ENCODE measurements at places on chromosomes 6 and 20.

DNA sequence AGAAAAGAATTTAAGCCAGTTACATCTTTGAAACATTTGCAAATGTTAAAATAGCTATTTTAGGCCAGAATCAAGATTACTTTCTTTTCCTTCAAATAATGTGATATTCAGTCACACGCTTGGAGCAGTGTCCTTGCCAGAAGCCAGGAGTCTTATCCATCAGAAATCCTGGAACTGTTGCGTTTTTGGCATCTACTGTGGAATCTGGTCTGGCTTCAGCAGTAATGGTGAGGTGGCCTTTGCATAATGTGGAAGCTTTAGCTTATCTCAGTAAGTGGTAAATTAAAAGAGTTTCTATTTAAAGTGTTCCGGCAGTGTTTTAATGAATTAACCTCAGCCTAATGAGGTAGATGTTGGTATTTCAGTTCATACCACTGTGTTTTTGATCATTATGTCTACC, 97.6 kb downstream of the FIG4 start:
- DNase-seq, result no peak

DNA sequence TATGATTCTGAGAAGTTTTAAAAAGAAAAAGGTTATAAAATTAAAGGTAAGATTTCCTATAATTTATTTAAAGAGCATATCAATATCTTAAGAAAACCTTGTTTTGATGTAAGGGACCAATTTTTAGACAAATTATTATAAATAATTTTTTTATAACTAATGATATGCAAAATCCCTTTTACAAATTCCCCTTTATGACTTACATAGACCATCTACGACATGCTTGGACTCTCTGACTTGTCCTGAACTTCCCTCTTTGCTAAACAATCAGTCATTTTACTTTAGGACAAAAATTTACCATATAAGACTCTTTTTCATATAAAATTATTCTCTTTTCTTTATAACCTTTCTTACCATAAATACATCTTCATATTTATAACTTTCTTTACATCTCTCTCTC, 15.3 kb upstream of the ANGPT4 start:
- no peak for DNase-seq

DNA sequence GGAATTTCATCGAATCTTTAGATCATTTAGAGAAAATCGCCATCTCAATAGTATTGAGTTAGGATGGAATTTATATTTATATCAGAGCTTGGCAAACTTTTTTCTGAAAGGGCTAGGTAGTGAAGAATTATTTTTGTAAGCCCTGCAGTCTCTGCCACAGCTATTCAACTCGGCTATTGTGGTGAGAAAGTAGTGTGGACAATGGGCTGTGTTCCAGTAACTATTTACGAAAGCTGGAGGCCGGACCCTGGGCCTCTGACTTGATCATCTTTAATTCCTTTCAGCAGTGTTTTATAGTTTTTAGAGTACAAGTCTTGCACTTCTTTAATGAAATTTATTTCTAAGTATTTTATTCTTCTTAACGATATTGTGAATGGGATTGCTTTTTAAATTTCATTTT, 201.5 kb downstream of the FARS2 start:
- no peak for DNase-seq

DNA sequence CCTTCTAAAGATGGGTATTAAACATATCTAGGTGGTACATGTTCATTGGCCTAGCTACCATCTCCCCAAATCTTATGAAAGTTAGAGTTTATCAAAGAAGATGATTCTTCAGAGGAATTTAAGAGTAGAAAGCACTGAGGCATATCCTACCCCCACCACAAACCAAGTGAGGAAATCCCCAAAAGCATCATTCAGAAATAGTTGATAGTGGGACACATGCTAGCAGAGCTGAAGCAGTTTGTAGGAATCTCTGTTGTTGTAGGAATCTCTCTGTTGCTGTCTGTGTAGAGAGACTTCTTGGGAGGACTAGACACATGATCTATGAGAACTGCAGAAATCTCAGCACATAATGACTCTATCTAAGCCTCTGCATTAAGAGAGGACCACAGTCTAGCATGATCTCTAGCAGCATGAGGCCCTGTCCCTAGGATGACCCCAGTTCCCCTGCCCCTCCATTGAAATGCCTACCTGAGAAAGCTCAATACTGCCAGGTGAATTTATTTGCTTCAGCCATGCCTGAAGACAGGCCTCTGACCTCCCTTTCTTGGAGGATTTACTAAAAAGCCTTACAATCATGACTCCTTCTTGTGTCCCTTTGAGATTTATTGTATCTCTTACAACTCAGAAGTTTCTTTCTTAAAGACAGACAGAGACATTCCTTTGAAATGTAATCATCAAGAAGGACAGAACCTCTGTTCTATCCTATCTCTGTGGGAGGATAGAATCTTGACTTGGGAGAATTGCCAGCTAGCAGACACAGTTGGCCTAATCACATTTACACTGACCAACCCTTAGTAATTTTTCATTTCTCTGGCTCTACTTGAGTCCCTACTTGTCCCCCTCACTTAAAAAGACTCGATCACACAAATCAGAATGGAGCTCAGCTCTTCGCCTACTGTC, 582.4 kb downstream of the PHF3 start:
- no peak for DNase-seq

GRCh38 chr20:11905460-11906179, 12.1 kb upstream of the BTBD3 start:
- DNase-seq, result no peak

DNA sequence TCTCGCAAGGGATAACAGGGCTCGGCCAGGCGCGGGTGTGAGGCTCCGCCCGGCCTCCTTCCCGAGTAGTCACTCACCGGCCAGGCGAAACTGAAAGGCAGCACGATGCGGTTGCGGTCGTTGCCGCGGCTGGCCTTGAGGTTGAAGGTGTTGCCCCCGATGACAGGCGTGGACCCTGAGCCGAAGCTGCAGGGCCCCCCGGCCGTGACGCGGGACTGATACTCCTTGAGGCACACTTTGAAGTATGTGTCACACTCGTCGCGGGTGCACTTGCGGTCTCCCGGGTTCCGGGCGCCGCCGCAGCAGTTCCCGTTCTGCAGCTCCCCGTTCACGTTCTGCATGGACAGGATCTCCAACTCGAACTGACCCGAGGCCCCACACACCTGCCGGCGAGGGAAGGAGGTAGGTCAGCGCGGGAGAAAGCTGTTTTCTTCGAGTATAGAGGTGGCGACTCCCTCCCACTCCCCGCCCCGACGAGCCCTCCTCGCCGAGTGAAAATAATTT, 1.1 kb downstream of the JAG1 start:
- DNase-seq, result no peak

DNA sequence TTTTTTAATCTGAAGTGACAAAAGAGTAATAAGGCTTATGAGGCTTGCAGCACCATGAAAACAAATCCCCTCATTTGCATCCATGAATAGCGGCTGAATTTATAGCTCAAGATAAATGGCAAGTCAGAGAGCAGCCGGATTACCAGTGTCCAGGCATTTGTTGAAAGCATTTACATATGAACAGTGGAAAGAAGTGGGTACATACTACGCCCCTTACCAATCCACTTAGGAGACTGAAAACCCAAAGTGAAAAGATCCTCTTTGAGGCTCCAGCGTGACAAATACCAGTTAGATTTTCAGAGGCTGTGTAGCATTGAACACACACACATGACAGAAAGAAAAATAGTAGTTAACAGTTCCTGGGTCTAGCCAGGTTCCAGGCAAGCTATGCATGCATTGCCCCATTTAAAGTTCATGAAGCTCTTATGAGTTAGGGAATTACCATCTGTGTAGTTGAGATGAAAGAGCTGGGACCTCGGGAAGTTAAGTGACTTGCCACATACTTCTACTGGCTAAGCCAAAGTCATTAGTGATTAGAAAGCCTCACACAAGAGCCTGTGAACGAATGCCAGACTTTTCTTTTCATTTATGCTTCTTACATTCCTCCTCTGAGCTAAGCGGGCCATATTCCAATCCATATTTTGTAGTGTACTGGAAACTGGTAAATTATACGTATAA, 28.3 kb upstream of the NHSL1 start:
- DNase-seq, result no peak

DNA sequence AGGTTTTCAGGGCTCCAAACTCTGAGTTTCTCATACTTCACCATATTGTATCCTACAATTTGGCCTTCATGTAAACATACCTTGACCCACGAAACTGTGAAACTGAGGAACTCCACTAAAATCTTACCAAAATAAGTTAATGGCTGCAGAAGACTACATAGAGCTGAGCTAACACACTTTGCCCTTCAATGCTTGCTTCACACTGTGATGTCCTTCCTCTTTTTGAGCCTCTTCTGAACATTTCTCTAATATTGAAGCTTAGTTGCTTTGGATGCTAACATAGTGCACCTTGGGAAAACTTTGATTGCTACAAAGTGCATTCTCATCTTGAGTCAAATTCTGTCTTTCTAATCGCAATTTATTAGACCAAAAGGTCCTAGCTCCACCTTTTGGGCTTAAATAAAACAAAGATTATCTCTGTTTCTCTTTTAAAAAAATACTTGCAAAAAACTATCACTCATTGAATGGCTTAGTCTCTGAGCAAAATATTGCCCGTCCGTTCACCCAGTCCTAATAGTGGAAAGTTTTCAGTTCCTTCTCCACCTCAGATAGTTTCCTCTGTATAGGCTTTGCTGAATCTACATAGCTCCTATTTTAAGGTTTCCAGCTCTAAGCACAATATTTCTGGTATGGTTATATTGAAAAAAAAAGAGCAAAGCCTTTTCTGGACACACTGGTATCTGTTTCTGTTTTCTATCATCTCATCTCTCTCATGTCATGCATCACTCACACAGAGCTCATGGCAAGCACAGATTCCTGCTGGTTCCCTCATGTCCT, 494.6 kb downstream of the RFPL4B start:
- no peak for DNase-seq

DNA sequence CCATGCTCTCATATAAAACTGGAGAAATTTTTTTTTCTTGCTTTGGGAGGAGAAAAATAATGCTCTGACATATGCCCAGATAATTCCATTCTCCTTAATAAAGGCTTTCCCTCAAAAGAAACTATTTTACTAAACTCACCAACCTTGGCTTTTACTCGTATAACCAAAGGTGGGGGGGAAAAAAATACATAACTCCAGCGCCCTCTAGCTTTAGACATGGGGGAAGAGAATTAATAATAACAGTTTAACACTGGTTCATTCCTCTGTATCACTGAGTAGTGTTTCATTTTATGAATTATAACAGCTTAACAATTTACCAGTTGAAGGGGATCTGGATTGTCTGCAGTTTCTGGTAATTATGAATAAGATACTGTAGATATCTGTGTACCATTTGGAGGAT, 1226.1 kb downstream of the GRIK2 start:
- no peak for DNase-seq

DNA sequence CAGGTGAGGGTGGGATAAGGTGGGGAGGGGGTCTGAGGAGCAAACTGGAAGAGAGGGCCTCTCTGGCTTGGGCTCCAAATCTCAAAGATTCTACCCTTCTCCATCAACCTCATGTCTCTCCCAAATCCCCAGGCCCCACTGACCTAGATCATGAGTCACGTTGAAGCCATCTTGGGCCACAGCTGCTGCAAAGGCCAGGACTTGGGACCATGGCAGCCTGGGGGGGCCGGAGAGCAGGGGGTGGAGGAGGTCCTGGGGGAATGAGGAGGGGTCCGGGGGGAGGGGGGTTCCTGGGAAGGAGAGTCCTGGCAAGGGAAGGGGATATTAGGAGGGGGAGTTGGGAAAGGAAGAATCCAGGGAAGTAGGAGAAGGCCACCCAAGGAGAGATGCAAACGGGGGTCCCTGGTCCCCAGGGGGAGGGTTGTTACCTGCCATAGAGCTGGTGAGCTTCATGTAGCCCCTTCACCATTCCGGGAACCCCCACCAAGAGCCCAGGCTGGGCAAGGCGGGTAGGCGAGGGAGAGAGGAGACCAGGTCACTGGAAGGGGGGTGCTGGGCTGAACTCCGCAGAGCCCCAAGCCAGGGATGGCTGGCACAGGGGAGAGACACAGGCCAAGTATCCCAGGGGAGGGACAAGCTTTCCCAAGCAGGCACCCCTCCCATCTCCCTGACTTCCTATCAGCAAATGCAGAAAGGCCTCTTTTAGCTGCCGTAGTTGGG, 12.7 kb downstream of the GGT7 start:
- no peak for DNase-seq

DNA sequence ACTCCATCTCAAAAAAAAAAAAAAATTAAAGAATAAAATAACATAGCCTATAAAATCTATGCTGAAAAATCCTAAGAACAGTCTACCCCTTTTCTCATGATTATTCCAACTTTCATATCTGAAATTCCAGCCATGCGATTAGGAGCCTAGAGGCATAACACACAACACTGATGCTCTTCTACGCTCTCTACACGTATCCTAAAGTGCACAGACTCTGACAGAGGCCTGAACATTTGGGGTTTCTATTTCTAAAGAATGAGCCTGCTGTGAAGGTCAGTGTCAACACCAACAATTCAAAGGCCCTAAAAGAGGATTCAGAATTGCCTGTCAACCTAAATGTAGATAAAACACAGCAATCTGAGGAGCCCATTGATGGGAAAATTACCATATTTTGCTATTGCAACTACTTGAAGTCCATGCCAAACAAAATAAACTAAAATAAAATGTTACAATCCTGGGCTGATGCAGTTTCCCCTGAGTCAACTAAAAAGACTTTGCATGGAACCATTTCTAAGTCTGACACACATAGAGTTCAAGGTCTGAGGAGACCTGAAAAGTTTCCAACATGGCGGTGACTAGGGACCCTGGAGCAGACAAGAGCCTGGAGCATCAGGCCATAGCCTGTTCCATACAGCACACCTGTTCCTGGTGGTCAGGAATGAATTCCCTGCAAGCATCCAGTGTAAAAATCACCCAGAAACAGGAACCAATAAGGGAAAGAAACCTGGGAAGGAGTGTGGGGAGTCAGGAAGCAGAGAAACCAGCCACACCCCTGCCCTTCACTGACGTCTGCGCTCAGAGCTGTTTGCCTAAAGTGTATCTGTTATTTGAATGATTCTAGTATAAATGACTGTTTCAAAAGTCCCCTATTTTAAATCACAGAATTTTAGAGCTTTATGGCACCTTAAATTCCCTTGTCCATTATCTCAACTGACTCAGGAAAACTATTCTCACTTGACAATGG, 11.8 kb downstream of the NINL start:
- DNase-seq, result no peak

DNA sequence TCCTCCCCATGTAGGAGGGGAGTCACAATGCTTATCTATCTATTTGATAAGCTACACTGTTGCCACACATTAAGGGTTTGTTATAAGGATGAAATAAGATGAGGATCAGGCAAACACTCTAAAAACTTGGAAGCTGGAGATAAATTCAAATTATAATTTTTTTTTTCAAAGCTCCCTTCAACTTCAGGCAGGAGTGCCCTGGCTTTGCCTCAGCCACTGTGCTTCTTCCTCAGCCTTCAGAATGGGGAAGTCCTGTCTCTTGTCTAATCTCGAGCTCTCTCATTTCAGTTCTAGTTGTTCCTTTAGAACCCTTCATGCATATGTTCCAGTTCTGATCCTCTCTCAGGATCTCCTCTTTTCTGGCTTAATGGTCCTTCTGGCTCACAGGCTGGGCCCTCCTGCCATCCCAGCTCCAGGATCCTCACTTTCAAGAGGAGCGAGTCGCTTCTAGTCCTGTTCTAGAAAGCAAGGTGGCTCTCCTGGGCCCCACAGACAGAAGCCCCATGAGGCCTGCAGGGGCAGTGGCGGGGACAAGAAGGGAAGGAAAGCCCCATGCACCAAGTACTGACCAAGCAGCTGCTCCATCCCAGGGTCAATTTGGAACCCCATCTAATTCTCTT, 164.3 kb downstream of the VEGFA start:
- DNase-seq, result no peak

Data from ascending aorta (tissue), 2 donors.